ENCODE measurements at places on chromosomes 11 and 22.

- DNase-seq = peak; percentile 59
Observed at GRCh38 chr11:3902441-3902840, 47.0 kb downstream of the STIM1 start.

- no peak for DNase-seq
Observed at GRCh38 chr11:13073119-13073981, 64.2 kb downstream of the RASSF10 start.

DNA sequence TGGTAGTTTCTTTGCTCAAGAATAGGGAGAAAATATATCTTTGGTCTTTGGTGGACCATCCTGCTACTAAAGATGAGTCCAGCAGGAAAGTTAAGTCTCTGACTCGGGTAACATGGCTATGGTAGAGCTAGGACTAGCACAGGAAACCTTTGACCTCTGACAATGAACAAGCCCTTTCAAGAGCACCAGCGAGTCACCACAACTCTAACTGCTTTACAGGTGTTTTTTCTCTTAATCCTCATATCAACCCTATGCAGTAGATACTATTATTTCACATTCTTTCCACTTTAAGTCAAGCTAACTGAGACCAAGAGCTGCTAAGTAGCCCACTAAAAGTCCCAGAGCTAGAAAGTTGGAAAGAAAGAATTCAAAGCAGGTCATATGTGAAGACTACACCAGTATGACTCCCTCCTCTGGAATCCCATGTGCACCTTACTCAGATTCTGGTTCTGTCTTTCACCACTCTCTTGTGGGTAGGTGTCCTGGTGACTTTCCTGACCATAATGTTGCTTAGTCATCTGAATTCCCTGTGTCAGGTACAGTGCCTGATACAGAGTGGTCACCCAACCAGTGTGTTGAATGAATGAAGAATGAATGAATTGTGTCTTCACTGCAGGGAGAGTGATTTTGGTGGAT, 53.8 kb upstream of the ME3 start:
- DNase-seq = no peak

GRCh38 chr11:16097543-16097942, 258.8 kb downstream of the SOX6 start:
- no peak for DNase-seq

DNA sequence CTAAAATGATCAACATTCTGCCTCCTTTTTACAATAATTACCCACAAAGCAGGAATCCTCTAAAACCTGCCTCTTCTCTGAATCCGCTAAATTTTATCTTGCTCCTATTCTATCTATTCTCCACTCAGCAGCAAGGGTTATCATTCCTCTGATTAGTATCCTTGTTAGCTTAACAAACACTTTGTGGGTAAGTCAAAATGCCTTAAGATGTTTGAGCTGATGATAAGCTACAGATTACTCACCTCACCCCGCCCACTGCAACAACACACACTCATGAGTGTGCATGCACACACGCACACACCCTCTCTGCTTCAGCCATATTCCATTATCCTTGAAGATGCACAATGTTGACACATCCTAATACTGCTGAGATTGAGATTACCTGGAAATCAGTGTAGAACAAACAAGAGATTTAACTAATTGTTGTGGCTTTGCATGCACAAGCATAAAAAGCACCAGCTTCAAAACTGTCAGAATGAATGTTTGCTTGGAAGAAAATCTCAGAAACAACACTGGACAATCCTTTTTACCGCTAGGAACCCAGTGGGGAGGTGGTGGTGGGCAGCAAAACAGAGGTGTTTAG, 130.9 kb downstream of the BBOX1 start:
- DNase-seq = no peak

DNA sequence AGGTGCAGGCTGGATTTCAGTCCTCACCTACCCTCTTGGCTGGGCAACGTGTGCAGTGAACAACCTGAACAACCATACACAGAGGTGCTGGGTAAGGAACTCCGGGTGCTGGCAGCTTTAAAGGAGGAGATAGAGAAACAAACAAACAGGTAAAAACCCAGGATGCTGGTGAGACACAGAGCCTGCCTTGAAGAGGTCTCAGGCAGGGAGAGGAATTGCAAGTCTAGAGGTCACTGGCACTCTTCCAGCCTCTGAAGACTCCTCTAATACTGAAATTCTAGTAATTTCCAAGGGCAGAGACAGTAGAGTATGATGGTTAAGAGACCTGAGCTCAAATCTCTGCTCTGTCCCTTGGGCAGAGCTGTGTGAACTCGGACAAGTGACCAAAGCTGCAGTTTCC, 192.5 kb downstream of the CEP164 start:
- DNase-seq = no peak

- DNase-seq = no peak
Observed at GRCh38 chr11:46162700-46163099, 41.4 kb upstream of the PHF21A start.

- DNase-seq = no peak
Observed at GRCh38 chr11:69958308-69958707, 119.8 kb upstream of the ANO1 start.
